ENCODE measurements at places on chromosomes 3 and 15. TPM values are rescaled to one million over a fixed set of nuclear protein-coding genes. Genes with fewer than 3 reads are reported as not detected.

AAGAB gene
- 42.2 TPM for total RNA-seq

CAPN3 gene
- 0.18 TPM for total RNA-seq

IQCH gene
- total RNA-seq: 7.5 TPM

RBMS3 gene
- 3.9 TPM for total RNA-seq
